ENCODE measurements at places on chromosomes 12 and 14. TPM values are rescaled to one million over a fixed set of nuclear protein-coding genes. Genes with fewer than 3 reads are reported as not detected.

DNA sequence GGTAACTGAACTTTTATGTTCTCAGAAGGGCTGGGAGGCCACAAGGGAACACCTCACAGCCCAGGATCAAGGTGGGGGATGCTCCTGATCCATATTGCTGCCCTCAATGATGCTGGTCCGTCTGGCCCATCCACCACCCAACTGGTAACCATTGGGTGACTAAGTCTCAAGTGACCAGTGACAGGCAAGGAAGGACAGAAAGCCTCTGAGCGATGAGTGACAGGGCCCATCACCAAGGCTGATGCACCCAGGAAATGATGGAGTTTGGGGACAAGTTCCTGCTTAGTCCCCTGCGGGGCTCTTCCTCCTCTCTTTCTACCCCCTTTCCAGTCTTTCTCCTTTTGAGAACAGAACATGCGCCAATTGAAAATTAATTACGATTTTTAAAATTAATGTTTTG, 2.6 kb upstream of the MMP19 start:
- peak; percentile 50 for DNase-seq

DNA sequence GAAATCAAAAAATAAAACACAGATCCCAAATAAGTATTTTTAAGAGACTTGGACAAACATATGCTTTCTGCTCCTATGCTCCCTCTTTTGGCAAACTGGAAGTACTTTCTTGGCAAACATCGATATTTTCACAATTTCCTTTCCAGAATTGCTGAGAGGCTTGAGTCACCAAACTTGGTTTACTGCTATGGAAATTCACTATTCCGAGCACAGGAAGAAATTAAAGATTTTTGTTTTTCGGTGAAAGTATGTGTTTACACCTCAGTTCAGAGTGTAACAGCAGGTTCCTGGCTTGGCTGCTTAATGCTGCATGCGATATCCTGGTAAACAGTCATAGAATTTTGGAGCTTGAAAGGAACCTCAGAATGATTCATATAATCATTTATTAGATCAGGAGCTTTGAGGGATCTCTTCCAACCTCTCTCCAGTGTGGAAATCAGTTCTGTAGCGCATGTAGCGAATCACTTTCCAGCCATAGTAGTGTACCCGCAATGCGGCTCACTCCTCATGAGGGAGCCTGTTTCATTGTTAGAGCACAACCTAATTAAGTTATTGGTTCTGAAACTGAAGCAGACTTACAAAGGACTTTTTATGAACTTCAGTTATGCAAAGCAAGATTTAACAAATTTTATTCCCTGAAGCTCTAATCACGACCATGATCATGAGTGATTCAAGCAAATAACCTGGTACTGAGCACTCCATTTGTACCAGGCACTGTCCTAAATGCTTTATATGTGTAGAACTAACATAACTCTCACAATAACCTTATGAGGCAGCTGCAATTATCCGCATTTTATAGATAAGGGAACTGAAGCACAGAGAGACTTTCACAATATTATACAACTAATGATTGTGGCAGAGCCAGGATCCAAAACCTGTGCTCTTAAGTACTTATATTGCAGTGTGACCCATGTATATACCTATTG, 56.4 kb upstream of the ATP2A2 start:
- DNase-seq, result no peak

DNA sequence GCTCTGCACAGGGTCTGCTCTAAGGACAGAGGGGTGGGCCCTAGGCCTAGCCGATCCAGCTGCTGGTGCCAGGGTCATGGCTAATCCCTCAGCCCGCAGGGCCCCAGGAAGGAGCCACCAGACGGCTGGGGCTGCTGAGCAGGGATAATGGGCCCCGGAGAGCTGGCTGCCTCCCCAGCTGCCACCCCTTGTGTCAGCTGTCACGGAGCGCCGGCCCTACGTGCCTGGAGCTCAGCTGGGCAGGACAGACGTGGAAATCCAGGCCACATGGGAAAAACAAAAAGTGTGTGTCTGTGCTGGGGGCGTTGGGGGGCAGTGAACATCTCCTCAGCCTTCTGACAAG, 36.2 kb downstream of the CHGA start:
- DNase-seq, result no peak

KCNJ8 gene
- total RNA-seq, result 10.8 TPM

- DNase-seq, result no peak
These were observed 237.3 kb downstream of the RGS6 start for GRCh38 chr14:72169521-72169920.

GAPDH gene
- total RNA-seq, result 1,200 TPM

- no peak for DNase-seq
These were observed 60.6 kb downstream of the SUDS3 start for GRCh38 chr12:118436986-118437385.

ZFHX2 gene
- total RNA-seq, result 7.4 TPM

NKX2-1 gene
- total RNA-seq, result 0.22 TPM

DNA sequence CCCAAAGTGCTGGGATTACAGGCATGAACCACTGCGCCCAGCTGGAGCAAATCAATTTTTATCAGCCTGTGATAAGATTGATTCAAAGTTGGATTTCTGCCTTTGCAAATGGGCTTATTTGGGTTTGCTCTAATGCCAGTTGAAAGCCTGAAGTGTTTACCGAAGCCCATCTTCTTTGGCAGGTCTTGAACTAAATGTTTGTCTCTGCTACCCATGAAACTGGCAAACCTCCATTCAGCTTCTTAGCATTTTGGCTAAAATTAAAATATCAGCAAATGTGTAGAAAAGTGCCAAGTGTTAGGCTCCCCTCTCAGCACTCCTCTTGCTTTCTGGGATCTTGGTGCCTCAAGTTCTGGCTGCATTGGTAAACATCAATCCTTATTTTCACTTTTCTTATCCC, 61.5 kb downstream of the MGAT4C start:
- no peak for DNase-seq

SLCO1B3 gene
- total RNA-seq, result 4.2 TPM

KCNA1 gene
- 5.2 TPM for total RNA-seq
